Astrocyte (in vitro differentiated cells and primary cell): ENCODE measurements at places on chromosomes 11 and 22.

DNA sequence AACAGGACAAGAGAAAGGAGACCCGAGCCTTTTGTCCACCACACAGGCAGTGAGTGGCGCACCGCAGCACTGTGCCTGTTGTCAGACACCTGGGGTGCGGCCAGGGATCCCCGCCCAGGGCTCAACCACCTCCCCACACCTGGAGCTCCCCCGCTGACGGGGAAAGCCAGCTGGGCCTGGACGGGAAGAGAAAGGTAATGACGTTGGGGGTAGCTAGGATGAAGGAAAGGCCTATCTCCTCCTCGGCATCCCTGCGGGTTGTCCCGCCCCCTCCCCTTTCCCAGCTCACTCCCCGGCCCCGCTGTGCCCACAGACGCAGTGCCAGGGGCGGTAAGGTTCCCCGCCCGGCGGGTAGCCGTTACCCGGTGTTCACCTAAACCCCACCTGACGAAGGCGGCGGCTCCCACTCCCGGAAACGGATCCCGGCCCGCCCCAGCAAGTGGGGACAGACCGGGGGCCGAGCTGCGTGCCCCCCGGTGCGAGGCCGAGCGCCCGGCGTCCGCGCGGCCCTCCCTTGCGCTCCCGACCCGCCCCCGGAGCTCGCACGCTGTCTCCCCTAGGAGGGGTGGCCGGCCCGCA is 495 bp downstream of the HYOU1 start:
- DNase-seq: no peak

- DNase-seq: no peak
Observed at GRCh38 chr11:90756617-90757016, 533.8 kb upstream of the CHORDC1 start.

DNA sequence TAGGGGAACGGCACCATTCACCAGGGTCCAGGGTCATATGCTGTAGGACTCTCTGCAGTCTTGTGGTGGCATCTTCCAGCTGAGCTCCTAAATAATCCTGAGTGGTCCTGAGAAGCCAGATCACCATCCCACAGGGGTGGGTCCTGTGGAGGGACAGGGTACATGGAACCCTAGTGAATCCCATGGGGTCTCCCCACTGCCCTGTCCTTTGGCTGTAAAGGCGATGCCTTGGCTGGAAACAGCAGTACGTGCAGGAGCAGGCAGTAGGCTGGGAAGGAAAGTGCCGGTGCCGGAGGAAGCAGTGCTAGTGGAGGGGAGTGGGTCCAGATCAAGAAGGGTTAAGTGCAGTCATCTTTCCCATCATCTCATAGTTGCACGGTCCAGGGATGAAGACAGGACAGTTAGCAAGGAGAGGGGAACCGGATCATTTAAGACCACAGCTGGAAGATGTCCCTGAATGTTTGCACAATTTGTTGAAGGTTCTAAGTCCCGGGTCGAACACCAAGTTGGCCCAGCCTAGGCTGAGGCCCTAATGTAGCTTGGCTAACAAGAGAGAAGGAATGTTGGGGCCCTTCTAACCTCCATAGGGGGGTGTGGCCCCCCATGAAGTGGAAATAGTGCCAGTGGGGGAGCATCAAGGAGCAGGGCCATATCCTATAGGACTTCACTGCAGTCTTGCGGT is 18.1 kb downstream of the TSPAN32 start:
- DNase-seq: no peak

DNA sequence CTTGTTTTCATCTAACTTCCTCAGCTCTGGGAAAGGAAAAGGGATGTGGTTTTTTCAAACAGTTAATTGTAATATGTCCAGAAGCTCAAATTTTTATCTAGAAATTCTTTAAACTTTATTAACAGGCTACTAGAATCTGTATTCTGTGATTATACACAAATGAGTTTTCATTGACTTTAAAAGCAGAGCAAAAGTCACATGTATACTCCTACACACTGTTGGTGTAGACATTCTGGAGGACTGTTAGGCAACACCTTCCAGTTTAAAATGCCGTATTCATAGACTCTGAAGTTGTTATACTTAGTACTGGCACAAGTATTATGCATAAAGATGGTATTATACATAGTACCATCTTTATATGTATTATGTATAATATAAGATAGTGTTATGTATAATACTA is 64.9 kb downstream of the SPECC1L start:
- DNase-seq: no peak

DNA sequence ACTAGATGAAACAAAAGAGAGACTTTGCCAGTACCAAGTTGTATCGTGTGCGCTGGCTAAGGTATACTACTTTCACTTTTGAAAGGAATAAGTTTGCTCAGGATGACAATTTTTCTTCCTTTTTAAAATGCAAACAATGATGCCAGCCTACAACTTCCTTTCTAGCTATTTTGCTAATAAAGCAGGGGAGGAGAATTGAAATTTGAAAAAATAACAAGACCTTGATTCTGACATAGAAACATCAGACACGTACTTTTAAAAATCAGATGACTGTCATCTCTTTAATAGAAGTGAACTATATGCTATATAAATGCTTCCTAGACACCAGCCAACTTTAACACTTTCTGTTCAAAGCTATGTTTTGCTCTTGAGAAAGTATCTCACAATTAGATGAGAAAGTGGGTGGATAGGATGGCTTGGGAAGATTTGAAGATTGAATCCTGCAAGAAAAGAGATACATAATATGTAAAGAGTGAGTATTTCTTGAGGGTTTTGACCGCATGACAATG is 41.7 kb upstream of the BLID start:
- no peak for DNase-seq

- no peak for DNase-seq
Observed at GRCh38 chr11:26553182-26553581, 18.9 kb downstream of the MUC15 start.

DNA sequence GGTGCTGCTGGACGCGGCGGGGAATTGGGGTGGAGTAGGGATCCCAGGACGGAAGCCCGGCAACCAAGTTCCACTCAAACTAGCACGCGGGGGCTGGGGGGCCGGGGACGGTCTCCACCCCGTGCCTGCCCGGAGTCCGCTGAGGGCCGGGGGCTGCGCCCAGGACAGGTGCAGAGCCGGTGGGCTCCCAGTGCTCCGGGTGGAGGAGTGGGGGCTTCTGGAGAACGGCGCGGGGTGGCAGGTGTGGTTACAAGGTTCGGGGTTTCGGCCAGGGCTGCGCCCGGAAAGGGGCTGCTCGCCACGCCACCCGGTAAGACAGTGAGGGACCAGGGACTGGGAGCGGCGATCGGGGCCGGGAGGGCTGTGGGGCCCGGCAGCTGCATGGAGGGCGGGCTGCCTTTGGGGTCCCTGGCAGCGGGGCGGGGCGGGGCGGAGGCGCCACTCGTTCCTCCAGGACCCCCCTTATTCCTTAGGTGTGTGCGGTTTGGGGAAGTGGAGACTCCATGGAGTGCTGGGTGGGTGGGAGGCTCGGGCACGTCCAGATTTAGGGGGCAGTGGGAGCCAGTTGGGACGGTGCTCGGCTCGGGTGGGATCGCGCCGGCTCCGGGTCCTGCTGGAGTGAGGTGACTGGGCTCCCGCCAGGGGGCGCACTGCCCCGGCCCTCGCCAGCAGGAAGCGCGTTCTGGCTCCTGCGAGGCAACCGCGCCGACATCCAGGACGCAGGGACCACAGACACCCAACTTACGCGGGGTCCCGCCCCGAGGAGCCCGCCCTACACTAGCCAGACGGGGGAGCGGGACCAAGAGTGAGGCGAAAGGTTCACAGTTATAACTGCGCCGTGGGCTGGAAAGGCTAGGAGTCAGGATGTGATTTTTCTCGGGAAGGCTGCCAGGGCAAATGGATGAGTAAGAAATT is 868 bp downstream of the TSPAN18 start:
- DNase-seq: peak; percentile 53

GRCh38 chr11:121610706-121611105 is 157.9 kb upstream of the SORL1-AS1 start:
- no peak for DNase-seq

GRCh38 chr11:33638608-33639007 is 62.0 kb downstream of the C11orf91 start:
- DNase-seq: no peak

DNA sequence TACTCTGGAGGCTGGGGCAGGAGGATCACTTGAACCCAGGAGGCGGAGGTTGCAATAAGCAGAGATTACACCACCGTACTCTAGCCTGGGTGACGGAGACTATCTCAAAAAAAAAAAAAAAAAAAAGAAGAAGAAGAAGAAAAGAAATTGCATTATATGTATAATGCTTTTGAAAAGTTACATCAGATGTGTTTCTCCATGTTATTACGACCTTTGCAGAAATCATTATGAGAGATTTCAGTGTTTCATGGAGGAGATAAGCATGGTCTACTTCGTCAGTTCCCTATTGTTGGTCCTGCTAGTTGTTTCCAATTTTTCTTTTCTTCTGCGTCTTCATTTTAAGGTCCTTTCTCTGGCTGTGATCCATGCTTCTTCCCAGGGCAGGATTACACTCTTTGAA is 3.0 kb downstream of the MIAT start:
- DNase-seq: no peak

GRCh38 chr22:50670513-50670912 is 2.1 kb upstream of the SHANK3 start:
- DNase-seq: no peak

DNA sequence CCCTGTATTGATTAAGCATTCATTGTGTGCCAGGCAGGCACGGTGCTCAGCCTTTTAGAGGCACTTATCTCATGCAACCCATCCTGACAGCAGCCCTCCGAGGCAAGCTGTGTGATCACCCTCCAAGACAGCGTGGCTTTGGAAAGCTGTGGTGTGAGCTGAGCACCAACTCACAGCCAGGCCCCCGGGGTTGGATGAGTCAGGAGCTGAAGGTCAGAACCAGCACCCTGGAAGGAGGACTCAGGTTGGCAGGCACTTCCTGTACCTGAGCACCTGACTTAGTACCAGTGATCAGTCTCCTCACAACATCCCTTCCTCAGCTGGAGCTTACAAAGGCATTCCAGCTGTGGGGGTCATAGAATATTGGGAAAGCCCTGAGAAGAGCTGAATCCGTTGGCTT is 9.0 kb downstream of the PATZ1 start:
- DNase-seq: no peak

- DNase-seq: no peak
Observed at GRCh38 chr11:119306373-119306890, 10.5 kb downstream of the MCAM start.

DNA sequence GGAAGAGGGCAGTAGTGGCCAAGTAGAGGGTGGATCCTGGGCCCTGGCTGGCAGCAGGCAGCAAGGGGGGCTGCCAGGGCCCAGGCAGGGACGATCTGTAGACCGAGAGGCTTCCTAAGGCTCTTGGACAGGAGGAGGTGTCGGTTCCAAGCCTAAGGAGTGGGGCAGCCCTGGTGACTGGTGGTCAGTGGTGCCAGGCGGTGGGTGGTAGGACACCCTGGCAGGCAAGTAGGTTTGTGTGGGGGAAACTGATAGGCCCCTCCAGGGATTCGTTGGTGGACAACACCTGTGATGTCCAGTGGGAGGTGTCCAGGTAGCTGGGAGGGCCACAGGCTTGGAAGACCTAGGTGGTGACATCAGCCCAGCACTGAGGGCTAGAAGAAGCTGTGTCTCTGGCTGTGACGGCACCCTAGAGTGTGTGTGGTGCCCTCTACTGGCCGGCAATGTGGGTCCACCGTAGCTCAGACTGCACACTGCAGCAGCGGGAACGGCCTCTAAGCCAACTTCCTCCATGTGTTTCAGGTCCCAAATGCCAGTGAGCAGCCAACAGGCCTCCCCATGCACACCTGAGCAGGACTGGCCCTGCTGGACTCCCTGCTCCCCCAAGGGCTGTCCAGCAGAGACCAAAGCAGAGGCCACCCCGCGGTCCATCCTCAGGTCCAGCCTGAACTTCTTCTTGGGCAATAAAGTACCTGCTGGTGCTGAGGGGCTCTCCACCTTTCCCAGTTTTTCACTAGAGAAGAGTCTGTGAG is 9.4 kb upstream of the SAMM50 start:
- DNase-seq: no peak

DNA sequence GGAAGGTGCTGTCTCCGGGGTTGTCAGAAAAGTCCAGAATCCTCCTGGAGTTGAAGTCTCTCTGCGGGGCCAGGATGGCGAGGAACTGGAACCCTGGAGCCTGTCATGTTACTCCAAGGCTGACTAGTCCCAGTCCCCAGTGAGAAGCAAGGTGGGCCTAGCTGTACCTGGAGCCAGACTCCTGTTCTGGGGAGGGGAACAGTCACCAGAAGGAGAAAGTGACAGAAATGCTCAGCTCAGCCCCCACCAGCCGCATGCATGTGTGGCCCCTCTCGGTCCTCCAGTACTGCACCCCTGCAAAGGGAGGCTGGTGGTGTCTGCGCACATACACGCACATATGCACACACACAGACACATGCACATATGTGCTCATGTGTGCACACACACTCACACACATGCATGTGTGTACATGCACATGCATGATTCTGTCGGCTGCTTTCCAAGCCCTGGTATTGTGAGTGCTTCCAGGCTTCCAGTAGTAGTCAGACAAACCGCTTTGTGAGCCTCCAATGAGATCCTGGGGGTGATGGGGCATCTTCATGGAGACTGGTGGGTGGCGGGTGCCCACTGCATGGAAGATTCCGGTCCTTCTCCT is 54.3 kb downstream of the RTL6 start:
- DNase-seq: no peak

DNA sequence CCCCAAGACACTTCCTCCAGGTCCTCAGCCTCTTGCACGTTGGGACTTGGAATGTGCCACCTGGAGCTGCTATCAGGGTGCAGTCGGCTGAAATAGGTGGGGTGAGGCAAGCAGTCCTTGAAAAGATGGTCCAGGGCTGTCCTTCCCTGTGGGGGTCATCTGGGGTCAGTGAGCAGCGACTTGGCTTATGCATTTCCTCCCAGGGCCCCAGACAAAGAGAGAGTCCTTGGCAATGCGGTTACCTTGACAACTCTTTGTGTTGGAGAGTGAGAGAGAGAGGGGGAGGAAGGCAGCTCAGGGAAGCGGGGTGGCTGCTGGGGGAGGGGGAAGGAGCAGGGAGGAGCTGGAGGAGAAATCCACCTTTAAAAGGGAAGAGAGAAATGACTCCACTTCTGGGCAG is 93.8 kb downstream of the MIAT start:
- DNase-seq: peak; percentile 40

DNA sequence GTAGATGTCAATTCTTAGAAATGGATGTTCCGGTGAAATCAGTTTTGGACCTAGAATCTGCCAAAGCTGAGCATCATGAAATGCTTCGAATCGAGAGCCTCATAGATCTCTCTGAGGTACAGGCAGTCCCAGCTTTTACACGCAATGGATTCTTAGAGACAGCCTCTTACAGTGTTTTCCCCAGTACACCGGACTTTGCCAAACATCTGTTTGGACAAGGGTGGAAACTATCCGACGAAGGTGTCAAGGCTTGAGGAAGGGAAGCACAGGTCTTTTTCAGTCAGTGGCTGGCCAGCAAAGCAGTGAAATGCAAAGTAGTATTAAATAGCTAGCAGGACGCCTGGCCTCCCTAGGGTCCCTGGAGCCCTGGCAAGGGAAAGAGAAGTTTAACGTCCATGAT is 4.9 kb downstream of the GRK3 start:
- DNase-seq: no peak
